HCT116 (cell line): ENCODE measurements at places on chromosomes 3 and 15. TPM values are rescaled to one million over a fixed set of nuclear protein-coding genes. Genes with fewer than 3 reads are reported as not detected.

GRCh38 chr3:51712511-51712931, 5.7 kb downstream of the GRM2 start:
- no peak for DNase-seq

DNA sequence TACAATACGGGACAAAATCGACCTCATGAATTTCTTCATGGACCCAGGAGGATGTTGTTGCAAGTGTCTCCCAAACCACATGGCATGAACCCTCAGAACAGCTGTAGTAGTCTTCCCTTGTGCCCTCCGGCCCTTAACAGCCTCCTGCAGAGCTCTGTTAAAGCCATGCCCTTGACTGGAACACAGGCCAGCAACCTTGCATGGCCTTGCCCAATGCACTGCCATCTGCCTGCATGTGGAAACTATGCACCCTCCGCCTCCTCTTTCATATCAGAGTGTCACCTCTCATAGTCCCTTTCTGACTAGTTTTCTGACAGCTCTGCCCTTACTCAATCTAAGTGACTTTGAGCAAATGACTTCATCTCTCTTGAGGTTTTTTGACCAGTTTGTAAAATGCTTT, 39.4 kb upstream of the TRIM71 start:
- no peak for DNase-seq

DNA sequence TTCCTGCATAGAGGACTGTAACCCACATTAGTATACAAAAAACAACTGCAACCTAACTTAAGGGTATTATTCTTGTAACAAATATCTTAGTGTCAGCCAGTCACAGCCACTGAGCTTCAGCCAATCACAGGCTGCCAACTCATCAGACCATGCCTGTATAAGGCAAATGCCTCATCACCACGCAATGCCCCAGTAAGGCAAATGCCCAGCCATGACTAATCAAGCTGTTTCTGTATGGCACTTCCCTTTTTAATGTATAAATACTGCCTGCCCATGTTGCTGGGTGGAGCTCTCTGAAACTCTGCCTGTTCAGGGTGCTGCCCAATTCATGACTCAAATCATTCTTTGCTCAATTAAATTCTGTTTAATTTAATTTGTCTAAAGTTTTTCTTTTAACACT, 18.4 kb upstream of the GABRA5 start:
- DNase-seq, result no peak

- DNase-seq, result no peak
These were observed 610.0 kb upstream of the ZNF385D start for GRCh38 chr3:22360970-22361369.

GRCh38 chr3:181329024-181329423, 339.5 kb upstream of the DNAJC19 start:
- no peak for DNase-seq

DNA sequence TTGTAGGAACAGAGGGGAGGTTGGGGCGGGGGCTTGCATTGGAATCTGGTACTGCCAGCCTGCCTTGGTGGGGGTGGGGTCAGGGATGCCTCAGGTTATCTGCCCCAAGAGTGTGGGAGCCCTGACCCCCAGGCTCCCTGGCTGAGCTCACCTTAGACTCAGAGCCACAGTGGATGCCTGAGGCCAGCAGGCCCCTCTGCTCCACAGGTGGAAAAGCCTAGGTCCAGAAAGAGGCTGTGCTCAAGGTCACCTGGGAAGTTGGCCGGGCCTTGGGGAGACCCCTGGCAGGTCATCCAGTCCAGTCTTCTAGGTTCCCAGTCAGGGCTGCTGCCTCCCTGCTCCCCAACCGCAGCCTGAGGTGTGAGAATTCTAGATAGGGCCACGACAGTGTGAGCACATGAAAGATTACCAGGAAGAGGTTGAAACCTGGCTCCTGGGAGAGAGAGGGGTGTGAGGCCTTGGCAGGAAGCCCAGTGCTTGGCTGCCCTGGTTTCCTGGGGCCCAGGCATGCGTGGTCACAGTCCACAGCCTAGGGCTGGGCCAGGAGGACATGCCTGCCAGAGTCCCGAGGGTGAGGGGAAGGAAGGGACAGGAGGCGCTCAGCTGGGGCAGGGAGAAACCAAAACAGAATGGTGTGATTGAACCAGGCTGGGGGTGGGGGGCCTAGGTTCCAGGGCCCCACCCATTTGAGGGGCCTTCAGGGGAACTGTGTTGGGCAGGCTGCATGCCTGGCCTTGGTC, 4.9 kb downstream of the HDAC11 start:
- DNase-seq, result peak; percentile 52

- DNase-seq, result peak; percentile 19
These were observed 70.5 kb upstream of the KLHL25 start for GRCh38 chr15:85865070-85865684.

GRCh38 chr15:80679167-80679803, 15.8 kb upstream of the ABHD17C start:
- DNase-seq, result no peak

DNA sequence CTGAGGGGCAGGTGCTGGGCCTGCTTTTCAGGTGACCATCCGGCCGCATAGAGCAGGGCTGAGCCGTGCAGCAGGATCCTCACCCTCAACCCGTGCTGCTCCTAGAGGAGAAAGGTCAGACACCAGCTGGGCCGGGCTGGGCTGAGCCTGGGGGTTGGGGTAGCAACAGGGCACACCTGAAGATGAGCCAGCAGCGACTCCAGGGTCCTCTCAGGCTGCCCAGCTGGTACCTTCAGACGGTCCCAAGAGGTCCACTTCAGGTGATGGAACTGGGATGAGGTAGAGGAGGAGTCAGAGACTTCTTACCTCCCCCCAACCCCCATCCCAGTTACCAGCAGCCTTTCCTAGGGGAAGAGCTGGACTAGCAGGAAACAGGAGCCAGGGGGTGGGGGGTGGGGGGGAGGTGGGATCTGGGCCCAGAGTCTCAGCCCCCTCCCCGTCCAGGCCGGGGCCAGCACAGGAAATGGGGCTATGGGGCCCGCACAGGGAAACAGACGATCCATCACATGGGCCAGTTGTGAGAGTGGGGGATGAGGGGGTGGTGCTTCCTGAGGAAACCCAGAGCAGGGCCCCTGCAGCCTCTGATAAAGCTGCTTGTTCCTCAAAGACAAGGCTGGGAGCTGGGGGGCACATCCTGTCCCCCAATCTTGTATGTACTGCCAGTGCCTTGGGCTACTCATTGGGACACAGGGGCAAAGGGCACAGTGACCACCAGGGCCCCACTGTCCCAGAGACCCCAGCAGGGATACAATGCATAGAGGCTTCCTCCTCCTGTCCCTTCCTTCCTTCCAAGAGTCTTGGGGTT, 3.0 kb downstream of the INKA1 start:
- no peak for DNase-seq

DNA sequence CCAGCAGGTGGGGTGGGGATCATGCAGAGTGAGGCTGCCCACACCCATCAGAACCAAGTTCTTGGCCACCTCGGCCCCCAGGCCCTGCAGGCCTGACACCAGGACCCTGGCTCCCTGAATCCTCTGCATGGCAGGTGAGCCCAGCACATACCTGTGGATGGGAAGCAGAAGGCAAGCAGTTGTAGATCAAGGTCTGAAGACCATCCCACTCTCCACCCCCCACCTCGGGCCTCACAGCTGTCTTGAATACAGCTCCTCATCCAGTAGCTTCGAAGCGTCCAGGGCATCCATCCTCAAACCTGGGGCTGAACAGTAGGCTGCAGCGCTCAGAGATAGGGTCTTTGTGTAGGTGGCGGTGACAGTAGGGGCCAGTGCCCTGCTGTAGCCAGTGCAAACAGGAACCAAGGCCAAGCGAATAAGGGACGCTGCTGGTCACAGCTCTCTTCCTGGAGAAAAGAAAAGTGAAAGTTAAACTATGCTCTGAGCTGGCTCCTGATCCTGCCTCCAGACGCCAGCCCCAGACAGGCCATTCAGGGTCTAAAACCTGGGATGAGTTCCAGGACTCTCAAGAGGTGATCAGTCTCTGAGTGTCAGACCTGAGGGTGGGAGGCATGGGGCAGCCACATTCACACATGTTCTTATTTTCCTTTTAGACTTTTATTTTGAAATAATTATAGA, at the start of gene UBA7:
Gene UBA7 (minus strand): TSS at position 457 of the 678 bp plus-strand sequence. CDS start 166 bp downstream, at position 291.
- no peak for DNase-seq

- no peak for DNase-seq
These were observed 65.4 kb upstream of the CLDN18 start for GRCh38 chr3:137944593-137944992.

GRCh38 chr3:157261000-157261399, 101.1 kb upstream of the CCNL1 start:
- no peak for DNase-seq

- DNase-seq, result no peak
These were observed 81.4 kb downstream of the TM4SF4 start for GRCh38 chr3:149555927-149556326.

DNA sequence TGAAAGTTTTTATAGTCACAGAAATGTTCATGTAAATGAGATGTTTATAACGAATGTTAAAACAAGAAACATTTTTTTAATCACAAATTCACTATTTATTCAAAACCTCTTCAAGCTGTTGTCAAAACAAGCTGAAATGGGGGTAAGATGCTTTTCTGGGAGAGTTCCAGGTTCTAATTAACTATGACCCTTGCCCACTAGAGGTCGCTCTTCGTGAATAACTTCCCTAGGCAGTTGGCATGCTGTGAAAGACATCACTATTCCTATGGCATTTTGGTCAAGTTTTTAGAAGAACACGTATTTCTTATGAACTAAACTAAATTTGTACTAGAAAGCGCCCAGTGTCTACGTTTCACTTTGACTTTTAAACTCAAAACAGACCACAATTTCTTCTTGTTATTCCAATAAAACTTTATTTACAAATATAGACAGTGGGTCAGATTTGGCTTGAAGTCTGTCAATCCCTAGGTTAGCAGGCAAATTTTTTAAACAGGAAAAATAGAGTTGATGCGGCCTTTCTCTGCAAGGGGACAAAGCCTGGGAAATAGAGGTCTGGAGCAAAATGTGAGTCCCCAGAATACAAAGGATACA, 62.8 kb upstream of the CMTM8 start:
- peak; percentile 74 for DNase-seq

GRCh38 chr3:23612296-23612891, 193.4 kb upstream of the UBE2E1 start:
- no peak for DNase-seq

Gene ST3GAL6
- total RNA-seq, result 10.6 TPM

Gene GPR156
- total RNA-seq, result 0.15 TPM

Gene RFX7
- total RNA-seq, result 18.1 TPM

Gene ANKUB1
- not detected for total RNA-seq
